ENCODE measurements at places on chromosomes 5 and 9.

DNA sequence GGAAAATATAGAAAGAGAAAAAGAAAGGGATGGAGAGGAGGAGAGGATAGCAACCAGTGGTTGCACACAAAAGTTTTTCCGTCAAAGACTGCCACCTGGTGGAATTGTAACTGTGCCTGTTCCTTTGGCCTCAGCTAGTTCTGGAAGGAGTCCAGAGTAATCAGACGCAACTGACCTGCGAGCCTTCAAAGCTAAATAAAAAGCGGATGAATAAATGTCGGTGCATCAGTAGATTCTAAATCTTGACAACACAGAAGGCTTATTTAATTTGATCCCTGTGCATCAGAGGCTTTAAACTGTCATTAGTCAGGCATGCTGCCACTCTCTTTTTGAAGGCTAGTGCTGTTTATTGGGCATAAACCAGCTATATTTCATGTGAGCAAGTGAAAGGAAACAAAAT lies 132.9 kb upstream of the ACO1 start:
- DNase-seq = peak; percentile 63

DNA sequence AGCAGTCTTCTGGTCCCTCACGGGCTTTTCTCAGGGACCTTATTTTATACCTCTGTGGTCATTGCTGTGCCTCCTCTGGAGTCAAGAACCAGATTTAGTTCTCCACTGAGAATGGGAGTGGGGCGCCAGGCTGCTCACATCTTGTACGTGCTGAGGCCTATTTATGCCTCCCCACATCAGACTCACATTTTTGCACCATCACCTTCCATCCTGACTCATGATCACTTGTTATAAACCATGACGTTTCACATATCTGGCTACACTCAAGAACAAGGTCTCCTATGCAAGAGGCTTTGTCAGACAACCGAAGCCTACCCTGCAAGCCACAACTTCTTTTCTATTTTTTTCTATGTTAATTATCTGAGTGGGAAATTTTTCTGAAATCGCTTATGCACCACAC lies 10.7 kb downstream of the PRUNE2 start:
- DNase-seq = no peak

DNA sequence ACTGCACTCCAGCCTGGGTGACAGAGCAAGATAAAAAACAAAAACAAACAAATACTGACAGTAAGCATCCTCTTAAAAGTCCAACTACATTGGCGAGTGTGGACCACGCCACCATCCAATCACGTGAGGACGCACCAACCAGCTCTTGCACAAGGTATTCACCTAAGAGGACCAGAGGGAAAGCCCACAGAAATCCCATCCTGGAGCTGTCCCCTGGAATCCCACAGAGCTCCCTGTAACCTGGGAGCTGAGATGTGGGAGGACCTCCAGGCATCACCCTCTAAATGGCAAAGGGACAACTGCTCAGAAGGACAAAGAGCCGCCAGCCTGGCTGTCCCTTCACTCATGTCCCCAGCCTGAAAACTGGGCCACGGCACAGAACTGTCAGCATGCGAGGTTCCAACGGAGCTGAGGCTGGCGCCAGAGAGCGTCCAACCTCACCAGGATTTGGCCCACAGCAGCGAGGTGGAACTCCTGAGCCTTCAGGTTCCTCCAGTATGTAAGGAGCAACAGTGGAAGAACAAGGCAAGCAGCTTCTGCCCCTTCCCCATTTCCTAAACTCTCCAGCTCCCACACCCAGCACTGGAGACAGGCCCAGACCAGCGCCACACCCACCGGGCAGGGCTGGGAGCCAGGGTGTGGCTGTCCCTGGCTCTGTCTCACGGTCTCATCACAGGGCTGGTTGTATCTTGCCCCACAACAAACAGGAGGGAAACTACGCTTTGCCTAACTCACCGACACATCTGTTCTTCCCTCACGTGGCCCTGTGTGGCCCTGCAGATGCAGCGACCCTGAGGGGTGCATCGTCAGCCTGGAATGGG lies 15.2 kb downstream of the IPPK start:
- DNase-seq = no peak

DNA sequence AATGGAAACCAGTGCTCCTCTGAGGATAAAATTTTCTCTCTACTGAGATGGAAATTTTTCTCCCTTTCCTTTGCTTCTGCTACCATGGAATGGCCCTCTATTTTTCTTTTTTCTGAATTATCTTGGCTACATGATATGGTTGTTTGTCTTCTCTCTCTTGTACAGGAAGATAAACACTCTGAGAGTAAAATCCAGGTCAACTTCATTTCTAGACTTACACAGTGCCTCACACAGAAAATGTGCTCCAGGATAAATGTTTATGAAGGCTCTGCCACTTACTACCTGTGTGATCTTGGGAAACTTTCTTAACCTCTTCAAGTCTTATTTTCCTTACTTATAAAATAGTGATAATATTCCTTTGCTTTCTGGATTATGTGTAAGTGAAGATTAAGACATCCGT lies 153.9 kb downstream of the PRELID2 start:
- DNase-seq = no peak

DNA sequence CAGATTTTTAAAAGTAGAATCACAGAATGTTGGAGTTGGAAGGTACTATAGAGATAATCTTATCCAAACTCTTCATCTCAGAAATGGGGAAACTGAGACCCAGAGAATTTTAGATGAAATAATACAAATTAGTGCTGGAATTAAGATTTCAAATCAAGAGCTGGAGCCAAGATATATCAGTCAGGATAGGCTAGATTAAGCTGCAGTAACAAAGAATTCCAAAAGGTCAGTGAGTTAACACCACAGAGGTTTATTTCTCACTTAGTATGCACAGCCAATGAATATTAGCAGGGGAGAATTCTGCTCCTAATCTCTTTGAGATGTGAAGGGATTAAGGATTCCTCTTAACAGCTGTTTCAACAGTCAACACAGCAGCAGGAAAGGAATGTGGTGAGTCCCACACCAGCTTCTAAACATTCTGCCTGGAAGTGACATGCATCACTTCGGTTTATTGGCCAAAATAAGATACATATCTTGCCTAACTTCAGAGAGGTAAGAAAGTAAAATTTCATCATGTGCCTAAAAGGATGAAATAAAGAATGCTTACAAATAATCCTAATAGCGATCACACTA lies 136.8 kb downstream of the FRMD3 start:
- no peak for DNase-seq

DNA sequence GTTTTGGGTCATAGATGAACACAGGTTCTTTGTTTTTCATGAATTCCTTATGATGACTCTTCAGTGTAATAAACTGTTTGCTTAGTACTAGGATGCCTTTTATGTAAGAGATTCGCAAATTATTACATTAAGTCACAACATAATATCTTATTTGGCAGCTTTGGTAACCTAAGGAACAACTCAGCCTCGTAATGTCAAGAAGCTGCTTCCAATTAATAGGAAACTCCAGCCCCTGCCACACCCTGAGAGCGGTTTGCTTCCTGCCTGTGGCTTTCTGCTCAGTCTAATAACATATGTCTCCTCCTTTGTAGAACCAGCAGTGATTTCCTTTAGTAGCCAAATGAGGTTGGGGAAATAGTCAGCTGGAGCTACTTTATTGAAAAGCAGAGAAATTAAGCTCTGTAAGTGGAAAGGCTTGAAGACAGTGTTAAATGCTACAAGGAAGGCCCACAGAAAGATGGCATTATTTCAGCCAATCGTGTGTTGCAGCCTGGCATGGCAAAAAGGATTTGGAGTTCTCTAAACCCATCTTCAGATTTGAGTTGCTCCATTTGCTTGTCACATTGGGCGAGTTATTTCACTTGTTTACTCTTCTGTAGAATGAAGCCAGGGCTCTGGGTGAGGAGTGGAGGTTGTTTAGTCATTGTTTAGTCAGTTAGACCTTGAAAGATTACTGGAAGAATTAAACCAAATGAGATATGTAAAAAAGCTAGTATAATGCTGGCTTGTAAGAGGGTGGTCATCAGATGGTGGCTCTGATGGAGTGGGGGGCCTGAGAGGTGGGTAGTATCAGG lies 54.1 kb downstream of the MTAP start:
- DNase-seq = no peak

- DNase-seq = no peak
Observed at GRCh38 chr5:68550015-68550414, 334.5 kb downstream of the PIK3R1 start.

- no peak for DNase-seq
Observed at GRCh38 chr5:75907651-75908050, 175.5 kb upstream of the SV2C start.

GRCh38 chr5:109838157-109838556 lies 148.4 kb downstream of the MAN2A1 start:
- peak; percentile 63 for DNase-seq

GRCh38 chr5:11520241-11520930 lies 383.9 kb downstream of the CTNND2 start:
- no peak for DNase-seq

DNA sequence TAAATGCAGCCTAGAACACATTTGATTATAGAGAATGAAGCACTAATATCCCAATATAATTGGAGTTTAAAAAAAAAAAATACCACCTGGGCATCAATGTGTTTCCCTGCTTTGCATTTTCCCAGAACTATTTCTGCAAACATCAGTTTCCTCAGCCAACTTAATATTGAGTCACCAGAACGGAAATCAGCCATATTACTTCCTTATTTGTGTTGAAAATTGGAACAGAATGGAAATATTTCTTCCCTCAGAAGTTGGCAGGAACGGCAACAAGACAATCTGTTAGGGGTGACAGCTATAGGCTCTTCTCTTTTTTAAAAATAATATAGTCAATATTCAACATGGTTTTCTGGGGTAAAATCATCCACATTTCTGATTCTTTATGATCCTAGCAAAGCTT lies 4.0 kb downstream of the MFAP3 start:
- DNase-seq = no peak

GRCh38 chr9:105376893-105377292 lies 70.9 kb upstream of the FSD1L start:
- no peak for DNase-seq

DNA sequence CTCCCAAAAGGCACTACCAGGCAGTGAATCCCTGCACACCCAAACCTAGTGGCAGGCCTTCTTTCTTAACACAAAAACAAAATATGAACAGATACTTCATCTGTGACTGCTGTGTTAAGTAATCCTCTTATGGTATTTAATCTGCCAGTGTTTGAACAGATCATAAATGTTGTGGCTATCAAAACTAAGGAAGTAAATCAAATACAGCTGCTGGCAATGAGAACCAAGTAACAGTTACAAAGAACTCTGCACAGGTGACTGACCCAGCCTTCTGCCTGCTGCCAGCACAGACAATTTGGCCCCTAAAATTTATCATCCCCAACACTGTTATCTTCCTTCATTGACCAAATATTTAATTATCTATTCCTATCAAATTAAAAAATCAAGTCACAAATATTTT lies 78.0 kb downstream of the GNAQ start:
- DNase-seq = no peak

DNA sequence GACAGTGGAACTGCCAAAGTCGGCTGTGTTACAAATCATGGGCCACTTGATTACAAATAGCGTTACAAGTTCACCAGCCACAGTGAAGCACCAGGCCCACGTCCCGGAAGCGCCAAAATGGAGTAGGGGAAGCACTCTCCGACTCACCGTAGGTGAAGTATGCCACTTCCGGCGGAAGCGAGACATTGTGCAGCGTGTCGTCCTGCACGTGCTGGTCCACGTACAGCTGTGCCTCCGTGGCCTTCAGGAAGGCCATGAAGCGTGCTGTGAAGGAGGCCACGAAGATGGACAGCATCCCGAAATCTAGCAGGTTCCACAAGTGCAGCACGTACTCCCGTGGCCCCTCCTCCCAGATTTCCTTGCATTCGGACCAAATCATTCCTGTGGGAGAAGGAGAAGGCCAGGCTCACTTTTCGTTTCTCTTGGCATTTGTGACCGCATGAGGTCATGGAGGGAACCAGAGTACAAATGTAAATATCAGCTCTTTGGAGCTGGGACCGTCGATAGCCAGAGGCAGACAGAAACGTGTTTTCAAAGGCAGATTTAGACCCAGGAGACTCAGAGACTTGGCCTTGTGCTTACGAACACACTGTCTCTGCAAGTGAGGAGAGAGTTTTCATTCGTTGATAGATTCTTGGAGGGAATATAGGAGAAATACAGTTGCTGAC lies 58.7 kb upstream of the SMIM32 start:
- no peak for DNase-seq

DNA sequence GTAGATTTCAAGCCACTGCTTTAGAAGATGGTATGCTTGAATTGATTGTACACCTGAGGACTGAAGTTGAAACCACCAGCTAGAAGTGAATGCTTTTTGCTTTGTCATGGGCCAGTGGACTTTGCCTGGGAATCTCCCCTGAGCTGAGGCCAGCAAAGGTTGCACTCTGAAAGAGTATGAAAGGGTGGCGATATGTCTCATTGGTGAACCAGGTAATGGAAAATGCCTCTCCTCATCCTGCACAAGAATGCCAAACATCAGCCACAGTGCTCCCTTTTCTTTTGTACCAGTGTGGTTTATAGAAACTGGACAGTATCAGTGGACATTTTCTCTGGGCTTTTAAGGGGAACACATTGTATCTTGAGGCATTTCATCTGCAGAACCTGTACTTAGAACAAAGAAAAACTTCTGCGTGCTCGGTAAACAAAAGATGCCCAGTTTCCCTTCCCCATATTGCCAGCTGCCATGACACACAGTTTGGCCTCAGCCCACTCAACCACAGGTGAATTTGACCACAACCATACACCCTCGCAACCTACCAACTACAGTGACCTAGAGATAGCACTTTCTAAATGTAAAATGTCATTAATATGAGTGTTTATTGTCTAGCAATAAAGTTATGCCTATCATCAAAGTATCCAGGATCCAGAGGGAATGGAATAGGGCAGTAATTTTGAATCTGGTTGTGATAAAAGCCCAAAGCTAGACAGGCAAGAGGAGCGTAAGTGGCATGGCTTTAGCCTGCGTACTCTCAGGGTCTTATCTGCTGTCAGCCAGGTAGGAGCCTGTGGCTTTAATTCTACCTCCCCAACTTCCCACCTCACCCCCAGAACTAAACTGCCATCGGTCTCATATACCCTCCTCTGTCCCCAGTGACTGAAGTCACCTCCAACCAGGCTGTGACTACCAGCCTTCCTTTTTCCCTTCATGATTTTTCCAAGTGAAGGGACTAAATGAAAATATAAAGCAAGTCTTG lies 79.5 kb upstream of the LHFPL2 start:
- no peak for DNase-seq

DNA sequence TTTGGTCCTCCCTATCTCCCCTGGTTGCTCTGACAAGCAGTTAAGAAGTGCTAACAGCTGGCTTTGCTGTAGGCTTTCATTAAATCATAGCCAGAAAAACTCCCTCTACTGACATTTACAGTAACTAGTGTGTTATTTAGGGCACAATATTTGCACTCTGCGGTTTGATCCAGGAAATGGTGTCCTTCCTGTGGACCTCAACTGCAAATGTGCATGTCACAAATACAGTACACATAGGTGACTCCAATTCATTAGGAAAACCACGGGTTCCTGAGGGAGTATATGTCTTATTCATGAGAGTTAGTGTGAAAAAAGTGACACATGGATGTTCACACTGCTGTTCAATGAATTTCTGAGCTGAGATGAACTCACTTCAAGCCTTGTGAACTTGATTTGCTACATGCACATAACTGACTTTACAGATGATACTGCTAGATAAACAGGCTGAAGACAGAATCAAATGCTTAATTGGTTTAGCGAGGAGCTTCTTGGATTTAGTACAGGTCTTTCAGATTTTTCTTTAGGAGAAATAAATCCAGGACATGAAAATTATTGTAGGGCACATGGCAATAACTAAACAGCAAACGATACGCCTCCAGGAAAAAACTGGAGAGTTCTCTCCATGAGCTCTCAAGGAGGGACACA lies 281.5 kb downstream of the EFNA5 start:
- DNase-seq = no peak

Data from iPS DF 19.7 (cell line).